ENCODE measurements at places on chromosomes 7 and 10.

- no peak for DNase-seq
Measured at GRCh38 chr7:98869027-98869596, 702 bp downstream of the TMEM130 start.

DNA sequence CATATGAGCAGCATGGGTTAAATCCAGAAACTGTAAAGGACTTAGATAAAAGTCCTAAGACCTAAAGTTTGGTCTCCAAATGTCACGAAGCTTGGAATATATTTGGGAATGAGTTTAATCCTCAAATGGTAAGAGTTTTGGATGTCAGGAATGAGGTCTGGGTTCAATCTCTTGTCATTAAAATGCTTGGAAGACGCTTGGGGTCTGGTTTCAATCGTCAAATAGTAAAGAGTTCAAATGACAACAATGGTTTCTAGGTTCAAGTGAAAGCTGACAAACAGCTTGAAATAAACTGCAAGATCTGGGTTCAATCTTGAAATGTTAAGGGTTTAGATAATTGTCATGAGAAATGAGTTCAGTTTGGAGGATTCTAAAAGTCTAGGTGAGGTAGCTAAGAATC is 385.5 kb upstream of the HPS1 start:
- no peak for DNase-seq

DNA sequence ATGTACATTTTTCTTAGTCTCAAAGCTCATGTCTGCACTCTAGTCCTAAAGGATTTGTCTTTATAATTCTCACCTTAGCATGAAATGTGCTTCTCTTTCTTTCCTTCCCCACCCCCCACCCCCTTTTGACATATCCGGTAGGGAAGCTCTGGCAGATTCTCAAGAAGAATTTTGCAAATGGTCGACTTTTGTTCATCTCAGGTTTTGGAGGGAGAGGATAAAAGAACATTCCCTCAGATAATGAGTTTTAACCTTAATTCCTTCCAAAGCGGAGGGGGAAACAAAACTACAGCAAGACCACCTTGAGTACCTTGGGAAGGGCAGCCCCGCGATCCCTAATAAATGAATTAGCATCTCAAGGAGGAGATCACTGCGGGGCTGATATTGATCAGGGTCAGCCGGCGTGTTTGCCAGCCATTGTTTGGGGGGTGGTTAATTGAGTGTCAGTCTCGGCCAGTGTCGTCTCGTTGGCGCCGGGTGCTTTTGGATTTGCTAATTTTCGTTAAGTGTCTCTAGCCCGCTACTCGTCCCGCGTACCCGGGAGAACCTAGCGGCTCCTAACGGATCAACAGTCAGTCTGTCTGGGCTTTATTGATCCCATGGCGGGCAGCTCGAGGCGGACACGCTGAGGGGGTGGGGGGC is 874 bp upstream of the BAMBI start:
- DNase-seq = no peak

DNA sequence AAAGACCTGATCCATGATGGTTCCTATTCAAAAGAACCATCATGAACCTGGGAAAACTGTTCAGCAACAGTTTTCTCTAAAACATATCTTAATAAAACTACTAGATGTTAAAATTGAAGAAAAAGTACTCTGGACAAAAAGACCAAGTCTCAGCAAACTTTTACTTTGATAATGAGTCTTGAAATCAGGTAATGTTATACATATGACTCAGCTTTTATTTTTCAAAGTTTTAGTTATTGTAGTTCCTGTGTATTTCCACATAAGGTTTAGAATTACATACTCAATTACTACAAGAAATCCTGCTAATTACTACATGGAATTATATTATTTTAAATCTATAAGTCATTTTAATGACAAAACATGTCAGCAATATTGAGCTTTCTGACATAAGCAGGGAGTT is 42.2 kb downstream of the ZNF33B start:
- no peak for DNase-seq

DNA sequence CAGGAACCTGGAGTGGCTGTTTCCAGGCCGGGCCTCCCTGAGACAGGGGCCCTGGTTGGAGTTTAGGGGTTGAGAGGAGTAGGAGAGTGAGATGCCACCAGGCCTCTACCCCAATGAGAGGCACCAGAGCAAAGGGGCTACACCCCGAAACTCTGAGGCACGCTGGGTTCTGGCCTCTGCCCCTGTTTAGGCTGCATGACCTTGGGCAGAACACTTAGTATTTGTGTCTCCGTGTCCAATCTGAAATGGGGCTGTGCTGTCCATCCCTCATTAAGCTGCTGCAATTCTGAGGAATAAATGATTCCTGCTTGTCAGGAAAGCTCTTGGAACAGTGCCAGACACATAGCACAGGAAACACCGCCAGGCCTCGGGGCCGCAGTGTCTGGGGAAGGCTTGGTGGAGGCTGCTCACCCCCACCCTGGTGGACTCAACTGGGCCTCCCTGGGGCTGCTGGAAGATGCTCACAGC is 40.5 kb upstream of the SAMD8 start:
- peak; percentile 45 for DNase-seq

DNA sequence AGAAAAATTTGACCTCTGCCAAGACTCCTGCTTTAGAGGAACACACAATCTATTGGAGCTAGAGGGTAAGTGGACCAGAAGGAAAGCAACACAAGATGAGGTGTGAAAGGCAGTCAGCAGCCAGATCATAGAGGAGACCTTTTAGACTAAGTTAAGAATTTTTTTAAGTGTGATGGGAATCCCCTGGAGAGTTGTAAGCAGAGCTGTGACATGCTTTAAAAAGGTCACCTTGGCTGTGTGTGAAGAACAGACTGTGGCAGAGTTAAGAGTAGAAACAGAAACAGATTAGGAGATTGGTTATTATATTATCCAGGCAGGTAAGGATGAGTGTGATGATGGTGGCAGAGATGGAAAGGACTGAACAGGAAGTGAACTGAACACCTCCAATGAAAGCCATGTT is 23.5 kb downstream of the CPEB3 start:
- DNase-seq = no peak

DNA sequence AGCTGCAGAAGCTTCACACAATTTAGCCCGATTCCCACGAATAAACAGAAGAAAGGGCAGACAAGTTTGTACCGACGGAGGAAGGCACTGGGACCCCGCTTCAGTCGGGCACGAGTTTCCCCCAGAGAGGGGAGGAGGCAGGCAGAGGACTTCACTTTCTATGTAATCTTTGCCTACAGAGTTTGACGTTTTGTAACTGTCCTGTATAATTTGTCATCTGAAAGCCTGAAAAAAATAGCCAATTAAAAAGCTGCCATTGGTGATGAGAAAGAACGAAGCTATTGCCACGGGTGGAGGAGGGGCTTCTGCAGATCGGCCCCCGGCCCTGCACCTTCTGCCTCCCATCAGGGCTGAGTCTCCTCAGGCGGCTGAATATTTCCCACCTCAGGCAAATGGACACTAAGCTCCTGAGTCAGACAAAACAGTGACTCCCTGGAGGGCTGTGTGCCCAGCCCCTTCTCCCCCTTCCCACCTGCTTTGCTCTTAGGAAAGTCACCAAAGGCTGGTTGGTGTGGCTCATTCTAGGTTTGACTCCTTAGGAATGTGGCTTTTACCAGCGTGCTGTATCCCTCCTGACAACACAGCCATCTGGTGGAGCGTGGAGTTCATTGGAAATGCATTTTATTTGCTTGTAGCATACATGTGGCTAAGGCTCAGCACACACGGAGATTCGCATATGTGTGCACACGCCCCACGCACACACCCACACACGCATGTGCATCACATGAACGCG is 117.4 kb downstream of the VIPR2 start:
- DNase-seq = peak; percentile 2

- no peak for DNase-seq
Measured at GRCh38 chr7:79410345-79410744, 43.1 kb downstream of the MAGI2 start.

GRCh38 chr7:75575488-75576121 is 83.5 kb downstream of the SPDYE5 start:
- peak; percentile 82 for DNase-seq

DNA sequence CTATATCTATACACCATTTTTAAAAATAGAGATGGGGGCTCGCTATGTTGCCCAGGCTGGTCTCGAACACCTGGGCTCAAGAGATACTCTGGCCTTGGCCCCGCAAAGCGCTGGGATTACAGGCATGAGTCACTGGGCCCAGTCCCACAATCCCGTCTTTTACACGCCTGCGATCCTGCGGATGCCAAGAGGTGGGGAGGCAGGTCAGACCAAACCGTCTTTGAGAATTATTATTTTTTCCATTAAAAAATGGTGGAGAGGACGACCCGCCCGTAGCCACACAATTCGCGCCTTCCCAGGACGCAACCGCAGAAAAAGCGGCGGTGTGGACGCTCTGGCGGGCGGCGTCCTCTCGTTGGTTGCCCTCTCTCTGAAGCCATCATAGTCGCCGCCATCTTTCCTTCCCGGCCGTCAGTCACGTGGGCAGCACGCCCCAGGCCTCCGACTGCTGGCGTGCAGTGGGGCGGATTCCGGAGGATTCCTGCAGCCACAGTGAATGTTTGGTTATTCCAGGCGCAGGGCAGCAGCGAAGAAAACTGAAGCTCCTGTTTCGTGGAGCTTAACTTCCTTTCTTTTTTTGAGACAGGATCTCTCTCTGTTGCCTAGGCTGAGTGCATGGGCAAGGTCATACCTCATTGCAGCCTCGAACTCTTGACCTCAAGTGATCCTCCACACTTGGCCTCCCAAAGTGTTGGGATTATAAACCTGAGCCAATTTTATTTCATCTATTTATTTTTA is 9.9 kb upstream of the EPHB4 start:
- peak; percentile 92 for DNase-seq

- DNase-seq = peak; percentile 94
Measured at GRCh38 chr10:30454744-30455510, 20.9 kb downstream of the MAP3K8 start.

- no peak for DNase-seq
Measured at GRCh38 chr10:11057018-11057417, 39.3 kb downstream of the CELF2 start.

DNA sequence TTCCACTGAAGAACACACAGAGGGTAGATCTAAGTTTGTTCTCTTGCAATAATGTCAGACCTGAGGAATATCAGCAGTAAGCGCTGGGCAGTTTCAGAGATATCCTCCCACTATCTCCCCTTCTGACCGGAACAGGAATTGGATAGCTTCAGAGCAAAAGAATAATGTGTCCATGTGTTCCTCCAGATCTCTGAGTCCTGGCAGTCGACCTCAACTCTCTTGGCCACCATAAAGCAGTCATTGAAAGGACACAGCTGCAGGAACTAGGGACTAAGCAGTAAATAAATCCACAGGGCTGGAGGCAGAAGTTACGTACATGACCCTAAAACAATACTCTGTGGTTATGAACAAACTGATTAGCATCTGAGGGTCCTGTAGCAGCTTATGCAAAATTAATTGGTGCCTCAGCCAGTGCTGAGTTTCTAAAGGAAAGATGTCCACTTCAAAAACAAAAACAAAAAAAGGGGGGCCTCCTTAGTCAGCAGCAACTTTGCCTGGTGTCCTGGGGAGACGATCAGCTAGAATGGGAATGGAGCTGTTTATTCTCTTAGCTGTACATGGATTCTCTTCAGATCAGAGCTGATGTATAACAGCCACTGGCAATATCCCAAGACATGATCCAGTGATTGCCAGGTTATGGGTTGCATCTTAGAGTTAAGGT is 6.4 kb upstream of the PRTFDC1 start:
- DNase-seq = no peak

DNA sequence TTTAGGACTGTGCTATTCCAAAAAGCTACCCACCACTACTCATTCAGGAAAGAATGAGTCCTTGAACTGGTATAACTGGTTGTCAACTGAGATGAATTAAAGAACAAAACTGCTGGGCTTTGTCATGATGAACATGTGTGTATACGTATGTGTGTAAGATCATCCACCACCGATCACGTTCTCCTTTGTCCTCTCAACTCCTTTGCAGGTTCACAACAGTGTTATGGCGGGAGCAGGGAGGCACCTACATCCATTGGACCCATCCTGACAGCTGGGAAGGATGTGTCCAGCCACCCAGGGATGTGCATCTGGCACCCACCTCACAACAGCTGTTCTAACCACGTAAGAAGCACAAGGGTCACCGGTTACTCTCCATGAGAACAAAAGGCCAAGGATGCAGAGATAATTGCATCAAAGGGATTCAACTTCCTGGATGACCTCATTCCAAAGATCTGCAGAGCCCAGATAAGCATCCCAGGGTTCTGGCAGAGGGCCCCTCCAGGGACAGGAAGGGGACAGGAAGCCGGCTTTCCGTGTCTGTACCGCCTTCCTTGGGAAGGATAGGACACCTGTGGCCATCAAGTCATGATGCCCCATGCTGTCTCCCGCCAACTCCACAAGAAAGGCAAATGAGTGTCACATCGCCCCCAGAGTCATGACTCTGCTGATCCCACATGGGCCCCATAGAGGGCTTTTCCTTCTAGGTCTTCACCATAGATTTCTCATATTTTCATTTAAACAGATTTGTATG is 66.1 kb downstream of the STEAP1B start:
- DNase-seq = no peak

- DNase-seq = no peak
Measured at GRCh38 chr10:969473-970150, 18.6 kb upstream of the GTPBP4 start.

- no peak for DNase-seq
Measured at GRCh38 chr7:24406053-24406788, 122.2 kb downstream of the NPY start.

GRCh38 chr7:7861211-7861633 is 107.4 kb upstream of the GLCCI1 start:
- DNase-seq = peak; percentile 14

DNA sequence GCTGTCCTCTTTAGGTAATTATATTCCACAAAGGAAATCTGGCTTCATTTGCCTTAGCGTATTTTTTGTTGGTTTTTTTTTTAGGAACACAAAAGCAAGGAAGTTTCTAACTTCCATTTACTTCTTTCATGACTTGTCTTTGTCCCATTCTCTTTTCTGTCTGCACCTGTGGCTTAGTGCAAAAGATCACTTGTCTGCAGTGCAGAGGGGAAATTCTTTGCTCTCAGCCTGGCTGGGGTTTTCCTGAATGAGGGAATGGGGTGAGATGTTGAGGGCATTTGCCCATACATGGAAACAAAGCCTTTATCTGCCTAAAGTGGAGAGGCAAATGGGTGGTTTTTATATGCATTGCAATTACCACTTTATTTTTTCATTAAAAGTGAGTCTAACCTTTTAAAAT is 361.1 kb upstream of the IGFBP3 start:
- DNase-seq = no peak

Data from fibroblast of upper back skin (primary cell).